ENCODE measurements at places on chromosomes 7 and 10.
A peak's percentile ranks its signal among the peaks of the same experiment; 100 is the strongest.

DNA sequence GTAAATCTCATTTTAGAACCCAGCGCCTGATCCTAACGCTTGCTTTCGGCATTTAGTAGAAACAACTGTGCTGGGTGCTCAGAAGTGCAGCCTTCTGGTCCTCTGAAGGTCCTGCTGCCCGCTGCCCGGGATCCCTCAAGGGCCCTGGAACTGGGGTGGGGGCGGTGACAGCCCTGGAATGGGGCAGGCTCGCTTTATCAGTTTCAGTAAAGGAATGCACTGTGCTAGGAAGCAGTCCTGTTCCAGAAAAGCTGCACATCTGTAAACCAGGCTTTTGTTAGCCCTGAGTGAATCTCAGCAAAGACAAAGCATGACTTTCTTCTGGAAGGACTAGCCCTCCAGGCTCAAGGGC lies 254.6 kb downstream of the TNS3 start:
- DNase-seq = no peak

GRCh38 chr7:134632937-134633540 lies 13.6 kb upstream of the BPGM start:
- peak; percentile 12 for DNase-seq

- no peak for DNase-seq
Observed at GRCh38 chr10:2980791-2981360, 86.5 kb upstream of the PFKP start.

GRCh38 chr10:92813979-92814378 lies 34.3 kb upstream of the EXOC6 start:
- no peak for DNase-seq

DNA sequence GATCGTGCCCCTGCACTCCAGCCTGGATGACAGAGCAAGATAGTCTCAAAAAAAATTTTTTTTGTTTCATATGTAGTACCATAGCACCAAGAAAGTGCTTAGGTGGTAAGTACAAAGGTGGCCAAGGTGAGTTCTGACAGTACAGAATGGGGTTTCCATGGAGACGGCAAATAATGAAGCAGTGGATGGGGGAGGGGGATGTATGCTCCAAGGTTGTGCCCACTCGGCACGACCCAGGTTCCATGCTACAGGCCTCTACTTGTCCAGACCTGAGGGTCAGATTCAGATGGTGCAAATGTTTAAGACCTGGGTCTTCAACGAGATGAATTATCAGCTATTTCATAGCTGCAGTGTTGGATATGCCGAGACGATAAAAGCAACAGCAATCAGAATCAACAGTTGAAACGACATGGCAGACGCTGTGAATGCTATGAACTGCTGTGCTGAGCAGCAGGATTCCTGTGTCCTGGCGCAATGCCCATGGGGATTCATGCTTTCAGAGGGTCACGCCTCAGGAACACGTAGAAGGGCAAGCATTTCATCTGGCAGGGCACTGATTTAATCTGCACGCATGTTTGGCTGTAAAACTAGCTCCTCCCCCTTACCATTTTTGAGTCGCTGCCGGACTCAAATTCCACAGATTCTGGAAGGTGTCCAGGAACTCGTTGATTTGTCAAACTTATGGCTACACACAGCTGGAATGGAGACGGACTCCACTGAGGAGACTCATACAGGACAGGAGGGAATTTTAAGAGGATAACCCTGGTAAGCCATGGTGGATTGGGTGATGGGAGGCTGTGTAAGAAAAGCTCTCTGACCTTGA lies 256.5 kb downstream of the FRMD4A start:
- DNase-seq = no peak

GRCh38 chr7:37942934-37943610 lies 22.6 kb downstream of the EPDR1 start:
- no peak for DNase-seq

DNA sequence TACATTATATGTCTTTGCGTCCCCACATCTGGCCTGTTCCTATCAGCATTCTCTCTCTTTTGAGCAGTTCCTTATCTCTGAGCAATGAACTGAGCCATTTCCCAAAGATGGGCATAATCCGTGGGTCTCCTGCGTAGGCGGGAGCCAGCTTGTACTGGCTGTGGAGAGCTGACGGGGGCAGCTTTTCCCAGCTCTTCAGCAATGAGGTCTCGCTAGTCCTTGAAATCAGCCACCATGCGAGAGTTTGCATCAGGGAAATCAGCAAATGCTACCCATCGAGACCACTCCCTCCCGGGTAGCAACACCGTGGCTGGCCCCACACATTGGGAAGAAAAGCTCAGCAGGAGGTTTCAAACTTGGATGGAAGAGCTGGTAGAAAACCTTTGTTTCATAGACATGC lies 51.9 kb upstream of the FAM180A start:
- no peak for DNase-seq

- DNase-seq = no peak
Observed at GRCh38 chr7:94782777-94783176, 124.6 kb upstream of the PPP1R9A start.

DNA sequence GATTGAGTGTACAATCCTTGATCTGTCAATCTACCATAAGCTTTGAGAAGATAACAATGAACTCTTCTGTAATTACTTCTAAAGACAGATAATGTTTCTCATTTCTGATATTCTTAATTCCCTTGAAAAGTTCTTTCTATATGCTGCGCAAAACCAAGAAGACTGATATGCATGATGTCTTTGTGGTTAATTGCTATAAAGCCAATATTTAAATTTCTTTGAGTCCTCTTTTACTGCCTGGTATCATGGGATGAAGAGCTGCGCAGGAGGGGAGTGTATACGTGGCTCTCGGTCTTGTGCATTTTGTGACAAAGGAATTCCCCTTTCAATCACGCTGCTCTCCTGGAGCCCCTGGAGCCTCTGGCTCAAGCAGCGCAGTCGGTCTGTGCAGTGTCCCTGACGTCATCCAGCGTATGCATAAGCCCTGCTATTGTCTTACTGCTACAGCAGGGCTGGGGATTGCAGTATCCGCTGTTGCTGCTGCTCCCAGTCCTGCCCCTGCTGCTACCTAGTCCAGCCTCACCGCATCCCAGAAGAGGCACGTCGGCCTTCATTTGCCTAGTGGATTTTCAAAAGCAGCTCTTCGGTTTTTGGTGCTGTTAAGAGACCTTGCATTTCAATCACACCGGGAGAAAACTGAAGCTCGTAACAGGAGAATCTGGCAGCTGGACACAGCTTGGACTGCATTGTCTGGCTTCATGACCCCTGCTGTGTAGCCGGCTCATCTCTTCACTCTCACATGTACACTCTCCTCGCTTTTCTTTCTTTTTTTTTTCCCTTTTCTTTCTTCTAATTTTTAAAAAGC lies 66.7 kb downstream of the ST7 start:
- no peak for DNase-seq

DNA sequence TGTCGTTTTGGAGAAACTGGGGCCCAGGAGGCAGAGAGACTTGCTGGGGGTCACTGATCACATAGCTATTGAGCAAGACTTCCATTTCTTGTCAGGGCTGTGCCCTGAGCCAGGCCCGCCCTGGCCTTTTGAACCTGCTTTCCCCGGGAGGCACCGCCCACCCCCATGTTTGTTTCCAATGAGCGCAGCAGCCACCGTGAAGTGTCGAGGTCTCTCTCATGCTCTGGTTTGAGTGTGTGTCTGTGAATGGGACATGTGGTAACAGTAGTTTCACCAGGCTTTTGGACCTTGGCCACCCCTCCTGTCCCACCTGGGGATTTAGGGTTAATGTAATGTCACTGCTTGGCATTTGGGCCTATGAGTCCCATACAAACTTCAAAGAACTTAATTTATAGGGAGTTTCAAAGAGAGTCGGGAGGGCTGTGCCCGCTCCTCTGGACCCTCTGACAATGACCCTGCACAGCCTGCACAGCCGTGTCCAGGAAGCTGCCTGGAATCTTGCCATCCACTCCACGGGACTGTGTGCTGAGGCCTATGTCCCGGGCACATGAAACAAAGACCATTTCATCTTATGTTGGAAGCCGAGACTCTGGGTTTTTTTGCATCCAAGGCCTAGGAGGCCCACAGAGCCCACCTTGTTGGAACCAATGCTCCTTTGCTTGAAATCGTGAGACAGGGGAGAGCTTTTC lies 6.3 kb downstream of the PRF1 start:
- DNase-seq = no peak

DNA sequence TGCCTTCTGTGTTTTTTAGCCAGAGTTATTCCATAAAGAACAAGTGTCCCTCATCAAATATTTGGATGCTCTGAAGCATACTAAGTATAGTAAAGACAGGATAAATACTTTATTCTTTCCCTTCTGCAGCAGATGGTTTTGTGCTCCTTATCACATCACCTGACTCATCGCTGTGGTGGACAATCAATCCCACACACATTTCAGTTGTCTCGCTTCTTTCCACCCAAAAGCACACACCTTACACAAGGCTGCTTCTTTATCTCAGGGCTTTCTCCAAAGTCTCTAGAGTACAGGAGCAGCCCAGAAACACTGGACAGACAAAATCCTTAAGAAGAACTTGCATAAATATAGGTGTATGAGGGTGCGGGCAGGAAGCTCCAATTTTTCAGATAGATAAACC lies 43.4 kb downstream of the IGF2BP3 start:
- no peak for DNase-seq

DNA sequence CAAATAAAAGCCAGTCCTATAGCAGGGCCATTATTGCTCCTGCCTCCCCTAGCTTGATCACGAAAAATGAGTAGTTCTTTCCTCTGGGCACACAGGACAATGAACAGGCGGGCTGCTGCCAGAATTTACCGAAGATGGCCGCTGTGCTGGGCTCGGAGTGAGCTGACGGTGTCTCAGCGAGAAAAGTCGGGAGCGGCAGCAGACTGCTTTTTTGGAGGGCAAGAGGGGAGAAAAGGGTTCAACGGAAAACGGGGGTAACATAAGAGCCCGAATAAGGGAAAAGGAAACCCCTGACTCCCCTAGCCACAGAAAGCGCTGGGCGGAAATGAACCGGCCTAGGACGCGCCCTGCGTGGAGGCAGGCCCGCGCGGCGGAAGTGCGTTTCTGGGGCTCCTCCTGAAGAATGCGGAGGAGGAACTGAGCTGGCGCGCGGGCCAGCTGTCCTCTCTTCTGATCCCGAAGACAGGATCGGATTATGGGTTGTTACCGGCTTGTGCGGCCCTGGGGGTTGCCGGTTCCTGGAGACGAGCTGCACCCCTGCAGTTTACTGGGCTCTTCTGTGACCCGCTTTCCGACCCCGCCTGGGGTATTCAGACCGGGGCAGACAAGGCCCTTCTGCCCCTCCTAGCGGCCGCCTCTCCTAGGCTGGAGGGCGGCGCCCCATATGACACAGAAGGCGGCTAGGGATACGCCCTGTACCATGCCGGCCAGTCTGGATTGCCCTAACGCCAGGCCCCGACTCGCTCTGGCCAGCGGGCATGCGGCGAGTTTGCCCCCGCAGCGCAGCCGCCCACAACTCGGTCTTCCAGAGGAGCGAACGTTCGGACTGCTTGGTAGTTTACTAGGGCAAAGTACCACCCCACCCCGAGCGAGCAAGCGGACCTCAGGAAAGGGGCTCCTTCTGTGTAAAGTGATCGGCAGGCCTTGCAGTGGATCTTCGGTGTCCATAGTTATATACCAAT lies 30.1 kb upstream of the KMT2E start:
- peak; percentile 69 for DNase-seq

DNA sequence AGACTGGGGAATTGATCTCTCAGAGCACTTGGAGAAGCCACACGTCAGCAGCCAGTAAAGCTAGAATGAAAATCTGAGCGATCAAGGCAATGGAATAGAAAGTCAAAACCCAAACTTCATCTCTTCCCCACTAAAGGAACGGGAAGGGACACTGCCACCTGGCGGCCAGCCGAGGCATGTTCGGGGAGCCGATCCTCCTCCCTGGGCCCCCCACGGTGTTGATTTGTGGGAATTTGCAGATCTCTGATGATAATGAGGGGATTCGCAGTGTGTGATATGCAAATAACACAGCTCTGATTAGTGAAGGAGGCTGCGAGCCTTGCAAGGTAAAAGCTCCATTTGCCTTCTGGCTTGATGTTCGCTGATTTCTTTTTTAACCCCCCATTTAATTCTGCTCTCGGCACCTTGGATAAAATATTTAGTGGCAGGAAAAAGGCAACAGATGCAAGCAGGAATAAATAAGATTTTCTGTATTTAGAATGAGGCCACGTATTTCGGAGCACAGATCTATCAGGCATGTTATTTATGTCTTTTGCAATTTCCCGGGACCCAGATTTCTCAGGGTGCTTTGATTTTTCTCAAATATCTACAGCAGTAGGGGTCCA lies 258.6 kb downstream of the PAXIP1 start:
- DNase-seq = no peak

DNA sequence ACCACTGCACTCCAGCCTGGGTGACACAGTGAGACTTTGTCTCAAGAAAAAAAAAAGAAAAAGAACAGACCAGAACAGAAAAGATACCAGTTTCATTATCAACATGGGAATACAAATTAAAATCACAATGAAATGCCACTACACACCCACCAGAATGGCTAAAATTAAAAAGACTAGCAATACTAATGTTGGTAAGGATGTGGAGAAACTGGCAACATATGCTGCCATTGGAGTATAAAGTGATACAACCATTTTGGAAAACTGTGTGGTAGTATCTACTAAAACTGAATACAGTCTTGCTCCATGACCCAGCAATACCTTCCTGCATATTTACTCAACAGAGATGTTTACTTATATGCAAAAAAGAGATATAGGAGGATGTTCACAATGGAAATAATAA lies 2.9 kb upstream of the RRP12 start:
- no peak for DNase-seq

DNA sequence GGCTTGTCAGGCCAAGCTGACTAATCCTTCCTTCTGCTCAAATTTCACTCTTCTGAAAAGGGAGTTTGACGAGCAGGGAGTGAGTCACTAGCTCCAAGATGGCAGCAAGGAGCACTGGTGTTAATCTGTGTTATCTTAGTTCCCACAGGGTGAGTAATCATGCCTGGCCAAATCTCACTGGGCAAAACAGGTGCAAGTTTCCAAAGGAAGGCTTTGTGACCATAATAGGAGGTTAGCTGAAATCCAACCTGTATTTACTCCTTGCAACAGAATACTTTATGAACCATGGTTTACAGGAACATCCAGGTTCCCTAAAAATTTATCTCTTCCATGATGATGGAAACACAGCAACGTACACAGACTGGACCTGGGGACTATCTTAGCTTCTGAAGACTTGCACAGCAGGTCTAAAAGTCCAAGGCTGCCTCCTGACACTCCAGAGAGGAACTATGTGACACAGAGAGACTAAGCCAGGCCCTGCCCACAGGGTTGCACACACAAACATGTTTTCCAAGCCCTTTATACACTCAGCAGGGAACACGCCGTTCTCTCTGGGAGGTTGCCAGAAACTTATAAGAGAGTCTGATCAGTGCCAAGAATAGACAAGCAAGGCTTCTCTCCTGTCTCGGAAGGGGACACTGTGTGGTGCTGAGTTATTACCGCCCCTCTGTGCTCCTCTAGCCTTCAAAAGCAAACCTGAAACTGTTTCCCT lies 46.3 kb downstream of the PDK4 start:
- no peak for DNase-seq

- no peak for DNase-seq
Observed at GRCh38 chr7:48337012-48337621, 165.9 kb downstream of the ABCA13 start.

GRCh38 chr7:112869111-112869774 lies 79.0 kb upstream of the TMEM168 start:
- DNase-seq = peak; percentile 13

DNA sequence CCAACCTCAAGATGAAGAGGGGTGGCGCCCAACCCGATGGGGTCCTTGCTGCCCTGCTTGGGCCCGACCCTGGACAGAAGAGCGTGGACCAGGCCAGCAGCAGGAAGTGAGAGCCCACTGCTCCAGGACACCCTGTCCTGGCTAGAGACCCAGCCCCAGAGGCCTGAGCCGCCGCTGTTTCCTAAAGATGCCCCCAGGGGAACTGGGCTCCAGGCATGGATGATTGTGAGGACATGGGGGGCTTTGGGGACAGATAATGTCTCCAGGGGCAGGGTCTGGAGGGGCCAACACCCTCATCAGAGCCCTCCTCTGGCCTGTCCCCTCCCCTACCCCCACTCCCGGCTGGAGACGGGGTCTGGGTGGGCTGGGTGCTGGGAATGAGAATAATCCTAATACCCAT lies 71.7 kb downstream of the MYL10 start:
- DNase-seq = no peak
